Right kidney (tissue), 9 donors: ENCODE measurements at places on chromosomes 6 and 20.

DNA sequence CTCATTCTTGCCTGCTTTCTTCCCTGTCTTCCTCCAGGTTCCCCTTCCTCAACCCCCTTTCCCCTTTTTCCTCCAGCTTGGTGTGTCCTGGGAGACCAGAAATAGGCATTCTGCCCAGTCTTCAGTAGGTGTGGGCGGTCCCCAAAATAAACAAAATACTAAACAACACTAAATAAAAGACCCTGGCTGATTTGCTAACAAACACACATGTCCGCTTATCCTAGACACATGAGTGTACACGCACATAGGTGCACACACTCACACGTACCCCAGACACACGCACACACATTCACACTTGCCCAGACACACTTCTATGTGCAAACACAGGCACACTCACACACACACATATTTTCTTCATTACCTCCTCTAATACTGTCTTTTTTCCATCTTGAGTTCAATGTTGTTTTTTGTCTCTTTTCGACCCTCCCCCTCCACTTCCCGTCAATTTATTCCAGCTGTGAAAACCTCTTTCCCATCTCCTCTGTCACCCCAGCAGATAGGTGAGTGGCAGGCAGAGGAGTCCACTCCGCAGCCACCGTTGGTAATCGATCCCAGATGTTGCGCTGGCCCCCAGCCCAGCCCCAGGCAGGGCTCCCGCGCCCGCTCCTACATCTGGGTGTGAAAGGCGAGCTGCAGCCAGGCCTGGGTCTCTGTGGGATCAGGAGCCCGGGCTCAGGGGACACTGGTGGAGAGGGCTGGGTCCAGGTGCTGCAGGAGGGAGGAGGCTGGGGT lies 56.9 kb upstream of the FOXP4 start:
- no peak for DNase-seq

- peak; percentile 80 for DNase-seq
These were observed 117.8 kb downstream of the RTN4IP1 start for GRCh38 chr6:106511288-106512047.

DNA sequence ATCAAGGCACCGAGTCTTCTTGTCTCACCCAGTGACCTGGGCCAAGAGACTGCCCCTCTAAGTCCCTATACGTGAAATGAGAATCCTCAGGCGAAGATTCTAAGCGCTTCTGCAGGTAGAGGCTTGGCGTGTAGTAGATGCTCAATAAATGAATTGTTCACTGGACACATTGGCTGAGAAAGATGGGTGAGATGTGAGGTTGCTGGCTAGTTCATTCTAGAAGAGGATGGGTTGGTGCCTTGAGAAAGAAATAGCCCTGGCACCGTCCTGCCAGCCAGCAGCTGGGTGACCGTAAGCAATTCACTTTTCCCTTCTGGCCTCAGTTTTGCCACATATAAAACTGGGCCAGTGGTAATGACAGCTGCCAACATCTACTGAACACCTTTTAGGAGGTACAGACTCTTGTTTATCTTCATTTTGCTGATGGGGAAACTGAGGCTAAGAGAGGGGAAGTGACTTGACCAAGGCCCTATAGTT lies 1.4 kb downstream of the SRC start:
- DNase-seq, result no peak

- no peak for DNase-seq
These were observed 86.7 kb upstream of the KCNQ5 start for GRCh38 chr6:72535124-72535523.

GRCh38 chr6:143432588-143432987 lies 17.9 kb downstream of the ADAT2 start:
- no peak for DNase-seq

- peak; percentile 50 for DNase-seq
These were observed 32.9 kb upstream of the ERVFRD-1 start for GRCh38 chr6:11144393-11144851.

DNA sequence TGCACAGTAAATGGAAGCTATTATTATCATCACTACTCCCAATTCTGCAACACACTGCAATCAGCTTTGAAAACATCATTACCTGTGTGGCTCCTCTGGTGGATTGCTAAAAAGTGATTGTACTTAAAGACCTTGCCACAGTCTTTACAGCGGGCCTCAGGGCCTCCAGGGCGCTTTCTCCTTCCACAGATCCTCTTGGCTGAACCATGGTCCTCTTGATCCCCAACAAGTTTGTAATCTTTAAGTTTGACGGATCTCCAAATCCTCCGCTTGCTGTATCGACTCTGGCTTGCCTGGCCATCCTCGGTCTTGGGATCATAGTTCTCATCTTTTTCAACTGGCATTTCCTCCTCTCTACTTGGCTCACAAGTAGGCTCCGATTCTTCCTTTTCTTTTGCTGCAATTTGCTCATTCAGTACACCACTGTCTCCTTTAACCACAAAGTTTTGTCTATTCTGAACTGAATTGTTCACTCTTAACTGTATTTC lies 2.0 kb downstream of the ZBTB24 start:
- DNase-seq, result no peak

- DNase-seq, result no peak
These were observed 11.5 kb upstream of the EEF1A1 start for GRCh38 chr6:73532293-73532692.

GRCh38 chr6:30767158-30767943 lies 23.0 kb upstream of the IER3 start:
- DNase-seq, result no peak

GRCh38 chr6:33770833-33771145 lies 18.1 kb downstream of the LEMD2 start:
- DNase-seq, result no peak
